ENCODE measurements at places on chromosomes 7 and 10.

DNA sequence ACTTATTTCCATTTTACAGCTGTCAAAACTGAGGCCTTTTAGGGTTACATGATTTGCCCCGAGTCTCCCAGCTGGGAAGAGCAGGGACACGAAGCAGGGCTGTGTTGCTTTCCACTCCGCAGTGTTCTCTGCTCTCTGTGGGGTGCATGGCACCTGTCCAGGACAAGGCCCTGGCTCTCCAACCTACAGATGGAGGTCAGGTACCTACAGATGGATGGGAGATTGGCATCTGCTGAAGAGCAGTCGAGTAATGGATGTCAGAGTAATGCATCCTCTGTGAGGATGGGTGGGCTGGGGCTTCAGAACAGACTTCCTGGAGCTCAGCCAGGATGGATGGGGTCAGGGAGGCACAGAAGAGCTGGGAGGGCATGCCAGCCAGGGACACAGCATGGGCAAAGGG, 85.0 kb downstream of the EMX2 start:
- no peak for DNase-seq

DNA sequence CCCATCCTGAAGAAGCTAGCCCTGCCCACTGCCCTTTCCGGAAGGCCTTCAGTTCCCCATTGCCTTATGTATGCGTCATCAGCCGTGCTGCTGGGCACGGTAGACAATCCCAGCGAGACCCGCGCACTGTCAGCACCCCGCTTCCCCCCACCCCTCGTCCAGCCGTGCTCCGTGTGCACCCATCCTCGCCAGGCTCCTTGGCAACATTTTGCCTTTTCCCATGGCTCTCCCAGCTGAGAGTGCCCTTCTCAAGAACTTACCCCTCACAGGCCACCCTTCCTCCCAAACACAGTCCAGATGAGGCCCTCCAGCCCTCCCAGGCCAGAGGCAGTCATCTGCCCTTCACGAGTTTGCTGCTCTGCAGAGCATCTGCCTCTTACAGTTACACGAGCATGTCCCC, 633.8 kb upstream of the FOXK1 start:
- DNase-seq: no peak

DNA sequence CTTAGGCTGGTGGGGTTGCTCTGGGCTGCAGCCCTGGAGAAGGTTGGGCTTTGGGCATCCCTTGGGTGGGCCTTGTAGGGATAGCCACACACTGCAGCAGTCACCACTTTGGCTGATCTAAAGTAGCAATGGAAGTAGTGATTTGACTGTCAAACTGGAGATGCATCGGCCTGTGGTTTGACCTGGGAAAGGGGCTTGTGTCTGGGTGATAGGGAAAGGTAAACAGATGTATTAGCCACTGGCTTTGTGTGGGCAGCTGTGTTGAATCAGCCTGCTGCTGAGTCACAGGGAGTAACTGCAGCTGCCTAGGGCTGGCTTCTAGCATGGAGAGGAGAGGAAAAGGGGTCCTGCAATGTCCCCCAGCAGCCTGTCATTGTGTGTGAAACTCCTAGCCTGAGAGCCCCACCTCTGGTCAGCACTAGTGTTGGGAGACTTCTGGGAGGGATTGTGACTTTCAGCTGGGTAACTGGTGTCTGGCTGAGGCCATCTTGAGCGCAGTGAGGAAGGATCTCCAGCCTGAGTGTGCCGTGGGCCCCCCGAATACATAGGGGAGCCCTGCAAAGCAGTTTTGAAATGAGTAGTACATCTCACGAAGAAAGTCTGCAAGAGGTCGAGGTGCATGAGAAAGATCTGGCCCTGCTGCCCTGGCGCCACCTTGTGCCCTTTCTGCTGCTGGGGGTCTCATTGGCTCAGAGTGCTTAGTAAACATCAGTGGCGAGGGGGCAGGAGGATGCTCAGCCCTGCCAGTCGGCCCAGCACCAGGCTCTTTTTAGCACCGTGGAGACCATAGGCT, 117.3 kb downstream of the FANK1 start:
- DNase-seq: no peak

- no peak for DNase-seq
Observed at GRCh38 chr7:150446288-150446938, 4.0 kb upstream of the GIMAP8 start.

DNA sequence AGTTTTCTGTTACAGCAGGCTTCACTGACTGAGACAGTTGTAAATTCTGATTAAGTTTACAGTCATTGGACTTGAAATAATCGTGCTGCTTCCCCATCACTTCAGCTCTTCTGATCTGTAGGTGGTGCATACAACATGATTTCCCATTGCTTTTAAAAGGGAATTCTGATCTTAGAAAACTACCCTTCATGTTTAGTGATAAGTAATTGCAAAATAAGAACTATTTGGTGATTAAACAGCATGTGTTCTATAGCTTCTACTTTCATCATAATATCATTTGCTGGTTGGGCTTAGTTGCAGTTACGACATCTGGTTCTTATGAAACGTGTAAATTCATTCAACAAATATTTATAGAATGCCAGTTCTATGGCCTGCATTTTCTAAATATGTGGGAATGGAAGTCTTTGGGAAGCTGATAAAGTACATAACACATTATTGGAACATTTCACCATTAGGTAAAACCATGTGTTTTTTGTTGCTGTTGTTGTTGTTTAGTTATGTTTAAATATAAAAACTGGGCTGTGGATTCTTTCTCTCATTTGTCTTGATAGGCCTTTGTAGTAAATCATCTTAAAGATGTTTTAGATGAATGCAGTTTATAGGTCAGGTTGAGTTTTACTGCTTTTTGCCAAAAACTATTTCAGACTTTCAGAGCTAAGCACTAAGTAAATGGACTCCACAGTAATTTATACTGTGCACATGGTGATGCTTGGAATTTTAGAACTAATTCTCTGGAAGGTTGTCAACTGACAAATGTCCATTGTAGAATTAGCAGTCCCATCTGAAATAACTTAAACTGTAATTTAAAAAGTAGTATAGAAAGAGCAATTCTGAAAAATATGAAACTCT, 13.1 kb downstream of the GNAI1 start:
- no peak for DNase-seq

DNA sequence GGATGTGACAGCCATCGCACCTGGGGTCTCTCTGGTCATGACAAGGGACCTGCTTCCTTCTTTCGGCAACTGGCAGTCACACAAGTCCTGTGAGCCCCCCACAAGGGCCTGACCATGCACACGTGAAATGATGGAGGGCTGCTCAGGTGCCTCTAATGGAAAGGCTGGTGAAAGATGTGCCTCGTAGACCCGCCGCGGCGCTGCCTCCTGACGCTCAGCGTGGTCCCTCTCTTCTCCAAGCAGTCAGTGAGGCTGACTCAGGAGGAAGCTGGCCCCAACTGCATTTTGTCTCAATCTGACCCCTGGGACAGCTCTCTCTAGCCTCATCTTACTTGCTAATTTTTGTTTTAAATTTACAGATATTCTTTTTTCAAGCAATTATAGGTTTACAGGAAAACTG, 100.9 kb downstream of the MAD1L1 start:
- DNase-seq: no peak

GRCh38 chr7:105786520-105787470, 89.6 kb downstream of the ATXN7L1 start:
- DNase-seq: no peak

- no peak for DNase-seq
Observed at GRCh38 chr7:107591421-107591820, 11.4 kb downstream of the BCAP29 start.

GRCh38 chr10:95300022-95300539, 9.3 kb upstream of the PDLIM1 start:
- no peak for DNase-seq

DNA sequence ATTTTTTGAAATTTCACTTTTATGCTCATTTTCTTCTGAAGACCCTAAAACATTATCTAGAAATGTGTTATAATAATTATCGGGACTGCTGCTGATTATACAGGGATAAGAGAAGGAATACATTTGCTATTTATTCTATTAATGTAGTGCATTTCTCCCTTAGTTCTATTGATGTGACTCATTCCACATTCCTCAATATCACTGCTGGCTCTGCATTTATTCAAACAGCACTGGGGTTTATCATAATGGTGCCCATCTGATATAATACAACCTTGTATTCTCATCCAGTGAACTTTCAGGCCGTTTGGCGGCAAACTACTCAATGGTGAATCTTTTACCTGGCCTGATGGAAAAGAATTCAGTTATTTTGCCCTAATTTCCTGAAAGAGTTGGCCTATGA, 7.8 kb downstream of the KCND2 start:
- DNase-seq: no peak

GRCh38 chr7:156640949-156641485, 443 bp downstream of the RNF32 start:
- no peak for DNase-seq

GRCh38 chr7:130367836-130368746, 12.2 kb upstream of the CPA1 start:
- no peak for DNase-seq

- DNase-seq: no peak
Observed at GRCh38 chr10:121509112-121509511, 89.1 kb downstream of the FGFR2 start.

GRCh38 chr7:95018021-95018420, 110.6 kb downstream of the PPP1R9A start:
- DNase-seq: no peak

GRCh38 chr10:55287346-55287745, 486.3 kb upstream of the PCDH15 start:
- DNase-seq: no peak

DNA sequence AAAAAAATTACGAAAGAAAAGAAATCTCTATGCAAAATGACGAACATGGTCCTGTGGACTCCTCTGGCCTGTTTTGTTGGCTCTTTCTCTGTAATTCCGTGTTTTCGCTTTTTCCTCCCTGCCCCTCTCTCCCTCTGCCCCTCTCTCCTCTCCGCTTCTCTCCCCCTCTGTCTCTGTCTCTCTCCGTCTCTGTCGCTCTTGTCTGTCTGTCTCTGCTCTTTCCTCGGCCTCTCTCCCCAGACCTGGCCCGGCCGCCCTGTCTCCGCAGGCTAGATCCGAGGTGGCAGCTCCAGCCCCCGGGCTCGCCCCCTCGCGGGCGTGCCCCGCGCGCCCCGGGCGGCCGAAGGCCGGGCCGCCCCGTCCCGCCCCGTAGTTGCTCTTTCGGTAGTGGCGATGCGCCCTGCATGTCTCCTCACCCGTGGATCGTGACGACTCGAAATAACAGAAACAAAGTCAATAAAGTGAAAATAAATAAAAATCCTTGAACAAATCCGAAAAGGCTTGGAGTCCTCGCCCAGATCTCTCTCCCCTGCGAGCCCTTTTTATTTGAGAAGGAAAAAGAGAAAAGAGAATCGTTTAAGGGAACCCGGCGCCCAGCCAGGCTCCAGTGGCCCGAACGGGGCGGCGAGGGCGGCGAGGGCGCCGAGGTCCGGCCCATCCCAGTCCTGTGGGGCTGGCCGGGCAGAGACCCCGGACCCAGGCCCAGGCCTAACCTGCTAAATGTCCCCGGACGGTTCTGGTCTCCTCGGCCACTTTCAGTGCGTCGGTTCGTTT, 83.5 kb upstream of the SLF2 start:
- no peak for DNase-seq

- no peak for DNase-seq
Observed at GRCh38 chr10:132209130-132209529, 22.4 kb downstream of the DPYSL4 start.

DNA sequence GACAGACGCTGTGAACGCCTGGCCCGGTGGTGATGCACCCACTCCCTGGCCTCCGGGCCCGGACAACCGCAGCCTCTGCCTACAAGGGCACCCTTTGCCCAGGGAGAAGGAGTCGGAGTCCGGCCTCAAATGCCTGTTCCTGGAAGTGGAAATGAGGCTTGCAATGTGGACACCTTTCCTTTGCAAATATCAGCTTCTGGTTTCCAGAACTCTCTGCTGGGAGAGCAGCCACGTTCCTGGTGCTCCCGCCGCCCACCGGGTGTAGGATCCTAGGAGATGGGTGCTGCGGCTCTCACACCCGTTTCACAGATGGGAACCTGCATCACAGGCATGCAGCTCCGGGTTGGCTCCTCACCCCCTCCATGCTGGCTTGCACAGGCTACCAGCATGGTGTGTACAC, 2.9 kb downstream of the FOXL3 start:
- no peak for DNase-seq

- DNase-seq: no peak
Observed at GRCh38 chr7:66747881-66748511, 7.5 kb downstream of the RABGEF1 start.

- DNase-seq: no peak
Observed at GRCh38 chr7:121153995-121154394, 165.5 kb downstream of the CPED1 start.

- DNase-seq: no peak
Observed at GRCh38 chr7:6251653-6252052, 20.8 kb downstream of the CYTH3 start.

- DNase-seq: no peak
Observed at GRCh38 chr7:33806298-33807154, 98.8 kb upstream of the BMPER start.

- no peak for DNase-seq
Observed at GRCh38 chr7:107632492-107632865, 28.1 kb upstream of the SLC26A4 start.

GRCh38 chr7:121000081-121000983, 11.8 kb downstream of the CPED1 start:
- no peak for DNase-seq

GRCh38 chr10:18252086-18252485, 111.9 kb downstream of the CACNB2 start:
- no peak for DNase-seq

DNA sequence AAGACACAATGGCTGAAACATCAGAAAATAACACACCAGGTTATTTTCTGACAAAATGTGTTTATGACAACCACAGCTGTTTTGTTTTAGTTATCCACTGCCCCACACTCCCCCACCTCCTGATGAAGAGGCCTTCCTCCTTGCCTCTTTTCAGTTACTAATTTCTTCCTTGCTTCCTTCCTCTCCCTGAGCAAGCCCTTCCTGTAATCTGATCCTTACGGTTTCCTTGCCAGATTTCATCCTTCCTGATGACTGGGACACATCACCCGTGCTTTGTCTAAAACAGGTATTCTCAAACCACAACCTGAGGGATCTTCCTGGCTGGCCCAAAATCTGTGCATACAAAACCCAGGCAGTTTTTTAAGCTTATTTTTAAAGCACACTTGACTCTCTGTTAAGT, 39.4 kb downstream of the CHST15 start:
- no peak for DNase-seq

- no peak for DNase-seq
Observed at GRCh38 chr10:12503311-12503710, 154.0 kb downstream of the CAMK1D start.
